Activated CD4-positive, alpha-beta memory T cell treated with anti-CD3 and anti-CD28 coated beads for 36 hours (primary cell): ENCODE measurements at places on chromosomes 7 and 10. TPM values are rescaled to one million over a fixed set of nuclear protein-coding genes. Genes with fewer than 3 reads are reported as not detected.

Gene STAM
- total RNA-seq, result 29.9 TPM

Gene PRR15
- not detected for total RNA-seq

- no peak for DNase-seq
These were observed 128.6 kb upstream of the SLC26A5 start for GRCh38 chr7:103574576-103574975.

- no peak for DNase-seq
These were observed 53.1 kb downstream of the SHOC2 start for GRCh38 chr10:110972231-110973134.

Gene MRLN
- not detected for total RNA-seq

Gene TMEM236
- total RNA-seq, result 0.07 TPM

- DNase-seq, result no peak
These were observed 194.7 kb downstream of the SNX13 start for GRCh38 chr7:17745610-17746009.

Gene GOLGA7B
- 0.86 TPM for total RNA-seq

Gene AKR1C4
- total RNA-seq, result not detected

DNA sequence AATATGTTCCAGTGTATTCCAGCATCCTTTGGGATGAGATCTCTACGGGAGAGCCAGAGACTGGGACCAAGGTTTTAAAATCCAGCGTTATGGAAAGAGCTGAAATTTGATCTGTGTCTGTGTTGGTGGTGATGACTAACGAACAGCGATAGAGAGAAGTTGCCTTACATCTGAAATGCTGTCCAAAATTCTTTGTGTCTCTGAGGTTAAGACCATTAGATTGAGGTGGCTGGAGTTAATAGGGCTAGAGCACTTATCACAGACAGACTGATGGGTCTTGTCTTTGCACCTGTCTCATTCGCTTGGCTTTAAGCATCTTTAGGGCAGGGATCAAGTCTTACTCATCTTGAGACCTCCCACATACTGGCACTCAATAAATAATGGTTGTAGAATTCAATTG is 41.0 kb upstream of the RAPGEF5 start:
- no peak for DNase-seq

DNA sequence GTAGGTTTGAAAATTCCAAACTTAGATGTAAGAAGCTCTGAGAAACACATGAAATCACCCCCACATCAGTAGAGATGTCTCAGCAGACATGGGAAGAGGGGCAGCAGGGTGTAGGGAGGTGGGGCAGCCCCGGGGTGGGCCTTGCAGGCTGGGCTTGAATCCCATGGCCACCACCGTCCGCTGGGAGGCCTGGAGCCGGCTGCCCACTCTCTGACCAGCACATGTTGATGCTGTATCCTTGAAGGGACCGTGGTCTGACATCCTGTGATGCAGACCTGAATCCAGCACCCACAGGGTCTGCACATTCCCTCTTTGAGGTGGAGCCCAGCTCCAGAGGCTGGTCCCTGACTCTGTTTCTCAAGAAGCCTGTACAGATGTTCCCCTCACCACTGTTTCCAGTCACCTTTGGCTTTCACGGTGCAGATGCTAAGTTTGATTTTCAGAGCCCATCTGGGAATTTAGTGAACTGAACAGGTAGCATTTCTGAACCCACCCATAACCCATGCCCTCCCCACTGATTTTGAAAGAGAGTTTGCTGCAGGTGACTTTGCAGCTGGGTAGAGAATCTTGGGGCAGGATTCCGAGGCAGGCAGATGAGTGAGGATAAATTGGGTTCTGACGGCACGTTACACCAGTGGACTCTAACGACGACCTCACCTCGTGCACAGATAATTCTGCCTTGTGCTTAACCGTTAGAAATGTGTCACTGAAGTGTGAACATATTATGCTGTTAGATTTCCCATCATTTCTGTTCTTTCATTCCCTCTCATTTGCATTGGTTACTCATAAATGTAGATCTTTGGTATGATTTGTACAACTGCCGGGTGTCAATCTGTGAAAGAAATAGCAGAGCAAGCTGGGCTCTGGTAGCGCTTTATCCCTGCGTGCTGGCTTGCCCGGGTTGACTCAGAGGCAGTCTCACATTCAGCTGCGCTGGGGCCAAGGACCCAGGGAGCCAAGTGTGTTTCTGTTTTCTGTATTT is 45.7 kb downstream of the IKZF1 start:
- DNase-seq, result peak; percentile 94

Gene OR2A42
- total RNA-seq, result not detected

Gene PPA1
- total RNA-seq, result 368 TPM
